Renal cortex interstitium (tissue), 15 donors: ENCODE measurements at places on chromosomes 3 and 15. TPM values are rescaled to one million over a fixed set of nuclear protein-coding genes. Genes with fewer than 3 reads are reported as not detected.

The MGLL gene
- polyA plus RNA-seq = 24.5 TPM

DNA sequence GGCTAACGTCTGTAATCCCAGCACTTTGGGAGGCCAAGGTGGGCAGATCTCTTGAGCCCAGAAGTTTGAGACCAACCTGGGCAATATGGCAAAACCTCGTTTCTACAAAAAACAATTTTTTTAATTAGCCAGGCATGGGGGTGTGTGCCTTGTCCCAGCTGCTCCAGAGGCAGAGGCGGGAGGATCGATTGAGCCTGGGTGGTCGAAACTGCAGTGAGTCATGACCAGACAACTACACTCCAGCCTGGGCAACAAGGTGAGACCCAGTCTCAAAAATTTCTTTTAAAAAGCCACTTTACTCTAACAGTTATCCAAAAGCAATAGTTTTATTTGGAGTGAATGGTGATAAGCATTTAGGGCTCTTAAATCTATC, 12.5 kb downstream of the TRIM59 start:
- DNase-seq = no peak

The TMC3 gene
- 0.38 TPM for polyA plus RNA-seq

GRCh38 chr3:114332342-114333179, 38.7 kb downstream of the TIGIT start:
- DNase-seq = no peak

The STAC gene
- polyA plus RNA-seq = 11.1 TPM

The SNURF gene
- polyA plus RNA-seq = 26.7 TPM

- no peak for DNase-seq
Observed at GRCh38 chr15:89081878-89082277, 6.4 kb upstream of the ABHD2 start.

DNA sequence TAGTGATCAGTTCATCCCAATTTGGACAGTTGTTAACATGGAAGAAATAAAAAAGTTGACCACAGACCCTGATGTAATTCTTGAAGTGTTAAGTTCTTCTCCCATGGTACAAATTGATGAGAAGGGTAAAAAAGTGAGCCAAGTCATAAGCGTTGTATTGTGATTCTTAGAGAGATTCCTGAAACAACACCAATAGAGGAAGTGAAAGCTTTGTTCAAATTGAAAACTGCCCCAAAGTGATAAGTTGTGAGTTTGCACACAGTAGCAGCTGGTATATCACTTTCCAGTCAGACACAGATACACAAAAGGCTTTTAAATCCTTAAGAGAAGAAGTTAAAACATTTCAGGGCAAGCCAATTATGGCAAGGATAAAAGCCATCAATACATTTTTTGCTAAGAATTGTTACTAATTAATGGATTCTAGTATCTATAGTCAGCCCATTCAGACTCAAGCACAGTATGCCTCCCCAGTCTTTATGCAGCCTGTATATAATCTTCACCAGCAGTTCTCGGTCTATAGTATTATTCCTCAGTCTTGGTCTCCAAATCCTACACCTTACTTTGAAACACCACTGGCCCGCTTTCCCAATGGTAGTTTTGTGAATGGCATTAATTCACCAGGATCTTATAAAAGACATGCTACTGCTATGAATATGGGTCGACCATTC, 38.2 kb downstream of the CDIN1 start:
- DNase-seq = no peak
